ENCODE measurements at places on chromosomes 5 and 9.

GRCh38 chr5:132100672-132101261, 27.2 kb downstream of the CSF2 start:
- DNase-seq, result no peak

- no peak for DNase-seq
These were observed 27.7 kb downstream of the GLIS3 start for GRCh38 chr9:4272126-4272525.

DNA sequence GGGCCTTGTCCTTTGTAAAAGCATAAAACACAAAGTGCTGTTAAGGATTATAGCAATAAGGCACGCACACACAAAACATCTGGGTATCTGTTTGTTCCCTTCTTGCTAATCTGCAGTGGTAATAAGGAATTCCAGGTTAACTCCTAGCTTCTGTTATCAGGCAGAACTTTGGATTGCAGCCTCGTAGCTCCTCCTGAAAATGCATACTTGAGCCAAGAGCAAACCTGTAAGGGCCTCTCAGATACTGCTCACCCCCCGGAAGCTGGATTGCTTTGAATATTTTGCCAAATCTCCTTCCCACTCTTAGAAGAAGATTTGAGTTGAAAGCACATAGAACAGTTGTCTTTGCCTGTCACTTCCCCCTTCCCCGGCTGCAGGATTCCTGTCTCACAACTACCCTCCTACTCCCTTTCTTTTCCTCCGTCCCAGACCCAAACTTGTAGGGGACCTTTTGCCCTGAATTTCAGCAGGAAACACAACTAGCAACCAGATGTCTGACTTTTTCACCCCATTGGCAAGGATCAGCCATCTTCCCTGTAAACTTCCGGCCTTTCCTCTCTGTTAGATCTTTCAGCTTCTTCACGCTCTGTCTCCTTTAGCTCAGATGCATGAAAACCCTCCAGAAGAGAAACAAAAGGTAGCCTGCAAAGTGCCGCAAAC, 28.2 kb upstream of the SMAD5 start:
- no peak for DNase-seq

DNA sequence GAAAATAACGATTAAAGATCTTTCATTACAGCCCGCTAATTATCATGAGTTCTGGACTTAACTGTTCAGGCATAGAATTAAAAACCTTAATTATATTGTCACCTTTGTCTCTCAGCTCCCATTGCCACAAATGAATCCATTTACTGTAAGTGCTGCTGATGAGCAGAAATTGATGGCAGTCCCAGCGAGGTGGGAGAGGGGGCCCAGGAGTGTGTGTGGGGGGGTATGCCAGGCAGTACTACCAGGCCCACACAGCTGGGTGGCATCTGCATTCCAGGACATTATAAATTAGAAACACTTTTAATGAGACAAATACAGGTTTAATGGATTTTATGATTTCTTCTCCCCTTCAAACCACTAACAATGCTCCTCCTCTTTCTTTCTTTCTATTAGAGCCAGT, 196.0 kb downstream of the MELK start:
- no peak for DNase-seq

- no peak for DNase-seq
These were observed 91.2 kb downstream of the PAX5 start for GRCh38 chr9:36942891-36943290.

All from AG20443 (cell line).